ENCODE measurements at places on chromosomes 3 and 15.

DNA sequence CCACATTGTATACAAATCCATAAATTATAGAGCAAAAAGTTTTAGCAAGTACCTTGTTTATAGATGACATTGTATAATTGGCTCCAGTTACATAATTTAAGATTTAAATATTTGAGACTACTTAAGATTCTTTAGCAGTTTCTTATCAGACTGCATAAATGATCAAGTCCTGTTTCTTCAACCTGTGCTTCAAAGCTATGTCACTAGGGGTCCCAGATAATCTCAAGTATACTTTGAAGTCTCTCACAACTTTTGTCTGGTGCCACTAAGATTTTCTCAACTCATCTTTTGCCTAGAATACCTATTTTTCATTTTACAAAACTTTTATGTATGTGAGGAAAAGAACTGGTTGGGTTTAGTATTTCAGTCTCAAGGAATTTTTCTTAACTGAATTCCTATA is 205.5 kb downstream of the STAG1 start:
- no peak for DNase-seq

DNA sequence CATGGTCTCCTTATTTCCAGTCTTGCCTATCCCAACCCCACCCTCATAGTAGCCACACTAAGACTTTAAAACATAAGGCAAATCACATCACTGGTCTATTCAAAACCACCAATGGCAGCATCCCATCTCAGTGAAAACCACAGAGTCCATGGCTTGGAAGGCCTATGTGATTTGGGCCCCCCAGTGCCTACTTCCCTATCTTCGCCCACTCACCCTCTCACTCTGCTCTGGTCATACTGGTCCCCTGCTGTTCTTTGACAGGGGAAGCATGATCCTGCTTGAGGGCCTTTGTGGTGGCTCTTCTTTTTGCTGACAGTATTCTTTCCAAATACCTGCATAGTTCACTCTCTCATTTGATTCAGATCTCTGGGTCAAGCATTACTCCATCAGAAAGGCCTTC is 3.3 kb downstream of the GTF2A2 start:
- DNase-seq, result no peak

GRCh38 chr3:192727032-192727847 is at the start of gene FGF12:
Gene FGF12 (minus strand): TSS chr3:192727541.
- DNase-seq, result peak; percentile 81

DNA sequence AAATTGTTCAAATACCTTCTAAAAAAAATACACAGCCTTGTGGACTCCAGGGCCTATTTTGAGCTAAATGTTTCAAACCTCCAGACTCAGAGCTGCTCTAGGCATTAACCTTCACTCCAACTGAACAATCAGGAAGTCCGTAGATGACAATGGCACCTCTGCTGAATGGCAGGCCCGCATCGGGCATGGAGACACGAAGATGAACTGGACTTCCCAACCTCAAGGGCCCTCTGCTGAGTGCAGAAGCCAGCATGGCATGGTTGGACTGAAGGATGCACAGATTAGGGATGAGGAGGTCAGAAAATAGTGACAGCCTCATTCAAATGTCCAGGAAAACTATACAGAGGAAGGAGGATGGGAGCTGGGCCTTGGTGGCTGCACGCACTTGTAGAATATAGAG is 2.2 kb downstream of the FAM174B start:
- DNase-seq, result no peak

DNA sequence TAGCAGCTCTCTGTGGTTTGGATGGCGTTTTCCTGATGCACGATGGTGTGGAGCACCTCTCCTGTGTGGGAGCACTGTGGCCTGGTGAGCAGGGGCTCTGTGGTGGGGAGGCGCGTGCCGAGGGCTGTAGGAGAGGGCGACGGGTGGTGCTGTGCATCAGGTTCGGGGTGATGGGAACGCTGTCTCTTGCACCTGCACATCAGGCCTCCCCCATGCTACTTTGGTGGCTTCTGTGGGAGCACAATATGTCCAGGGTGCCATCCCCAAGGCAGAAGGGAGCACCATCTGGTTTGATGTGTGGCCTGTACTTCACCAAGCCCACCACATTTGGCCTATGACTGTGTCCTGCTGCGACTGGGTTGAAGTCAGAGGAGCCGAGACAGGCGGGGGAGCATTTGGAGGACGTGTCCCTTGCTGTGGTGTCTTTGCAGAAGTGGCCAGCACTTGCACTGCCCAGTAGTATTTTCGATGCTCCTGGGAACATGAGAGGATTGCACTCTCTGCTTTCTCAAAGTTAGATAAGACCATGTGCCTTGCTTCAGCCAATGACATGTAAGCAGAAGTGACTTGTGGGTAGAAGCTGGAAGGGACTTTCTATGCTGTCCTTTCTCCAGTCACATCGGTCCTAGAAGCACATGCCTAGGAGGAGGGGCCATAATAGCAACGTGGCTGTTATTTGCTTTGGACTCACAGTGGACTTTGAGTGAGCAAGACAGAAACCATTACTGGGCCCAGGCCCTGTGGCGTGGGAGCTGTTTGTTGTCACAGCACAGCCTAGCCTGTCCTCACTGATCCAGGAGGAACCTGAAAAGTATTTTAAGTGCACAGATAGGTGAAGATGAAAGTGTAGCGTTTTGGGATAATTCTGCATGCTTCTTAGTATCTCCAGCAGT is 72.1 kb downstream of the APBA2 start:
- no peak for DNase-seq

DNA sequence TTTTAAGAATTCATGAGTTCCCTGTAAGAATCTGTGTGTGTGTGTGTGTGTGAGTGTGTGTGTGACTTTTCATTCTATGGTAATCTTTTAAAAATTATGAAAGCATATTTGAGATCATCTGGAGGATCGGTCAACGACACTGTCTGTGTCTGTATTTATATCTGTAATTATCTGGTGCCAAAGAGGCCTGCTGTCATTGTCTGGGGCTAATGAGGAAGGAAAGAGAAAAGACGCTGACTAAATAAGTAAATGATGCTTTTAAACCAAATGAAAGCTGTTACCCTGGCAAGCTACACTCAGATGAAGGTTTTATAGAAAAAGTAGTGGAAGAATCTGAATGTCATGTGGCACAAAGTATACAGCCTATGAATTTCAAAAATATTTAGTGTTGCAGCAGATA is 439.8 kb downstream of the RBMS3 start:
- DNase-seq, result no peak

DNA sequence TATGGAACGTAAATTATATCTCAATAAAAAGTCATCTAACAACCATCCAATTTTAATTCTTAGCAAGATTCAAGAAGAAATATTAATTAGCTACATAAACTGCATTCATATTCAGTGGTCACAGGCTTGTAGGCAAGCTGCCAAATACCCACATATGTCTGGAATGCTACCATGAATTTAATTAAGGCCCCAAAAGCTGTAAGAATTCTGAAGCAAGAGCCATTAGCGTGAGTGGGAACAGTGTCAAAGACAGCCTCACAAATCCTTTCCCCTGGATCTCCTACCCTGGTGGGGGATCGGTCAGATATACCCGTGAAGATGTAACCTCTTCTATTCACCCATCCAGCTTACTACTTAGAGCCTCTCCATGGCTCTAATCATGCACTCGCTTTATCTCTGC is 40.0 kb downstream of the ATG7 start:
- DNase-seq, result no peak

DNA sequence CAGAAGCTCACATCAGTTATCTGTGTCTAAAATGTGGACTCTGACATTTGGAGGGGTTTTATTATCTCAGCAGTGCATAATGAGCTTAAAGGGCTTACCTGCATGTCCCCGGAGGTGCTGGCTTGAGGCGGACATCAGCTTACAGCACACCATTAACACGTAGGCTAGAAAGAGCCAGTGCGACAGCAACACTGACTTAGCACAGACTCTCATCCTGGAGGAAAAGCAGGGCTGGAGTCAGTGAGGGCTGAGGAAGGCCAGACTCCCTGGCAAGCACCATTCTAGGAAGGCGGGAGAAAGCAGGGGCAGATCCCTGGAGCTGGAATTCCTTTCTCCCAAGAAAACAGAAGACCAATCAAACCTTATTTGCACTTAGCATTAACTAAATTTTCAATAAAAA is 51.7 kb downstream of the TAFA4 start:
- no peak for DNase-seq

GRCh38 chr15:52730173-52730572 is 51.0 kb upstream of the ATOSA start:
- DNase-seq, result no peak

DNA sequence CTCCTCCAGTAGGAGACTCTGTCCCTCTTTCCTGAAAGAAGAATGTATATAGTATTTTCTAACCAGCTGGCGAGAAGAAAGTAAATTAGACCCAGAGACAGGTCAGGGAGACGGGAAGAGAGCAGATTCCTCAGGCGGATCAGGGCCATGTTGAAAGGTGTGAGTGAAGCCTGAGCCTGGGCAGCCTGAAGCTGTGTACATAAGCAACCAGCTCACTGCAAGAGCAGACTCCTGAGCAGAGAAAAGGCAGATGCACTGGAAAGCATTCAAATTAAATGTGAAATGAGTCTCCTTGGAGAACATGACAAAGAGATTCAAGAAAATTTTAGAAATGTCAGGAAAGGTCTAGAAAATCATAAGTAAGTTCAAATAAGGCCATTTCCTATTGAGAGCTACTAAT is 165.8 kb downstream of the GOLIM4 start:
- no peak for DNase-seq

GRCh38 chr15:40481341-40482074 is 10.7 kb downstream of the CHST14 start:
- no peak for DNase-seq

DNA sequence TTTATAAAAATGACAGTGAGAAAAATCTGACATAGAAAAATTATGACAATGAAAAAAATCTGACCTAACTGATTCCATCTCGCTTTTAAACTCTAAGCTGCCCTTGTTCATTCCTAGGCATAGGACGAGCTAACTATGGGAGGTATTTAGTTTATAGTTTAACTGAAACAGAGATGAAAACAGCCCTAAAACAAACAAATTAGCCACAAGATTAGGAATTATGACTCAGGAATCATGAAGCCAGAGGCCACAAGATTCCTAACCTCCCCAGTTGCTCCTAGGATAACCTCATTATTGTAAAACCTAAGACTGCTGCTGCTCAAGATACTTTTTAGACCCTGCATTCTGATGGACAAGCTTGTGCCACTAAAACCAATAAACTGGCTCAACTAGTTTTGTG is 122.7 kb upstream of the MNS1 start:
- no peak for DNase-seq

DNA sequence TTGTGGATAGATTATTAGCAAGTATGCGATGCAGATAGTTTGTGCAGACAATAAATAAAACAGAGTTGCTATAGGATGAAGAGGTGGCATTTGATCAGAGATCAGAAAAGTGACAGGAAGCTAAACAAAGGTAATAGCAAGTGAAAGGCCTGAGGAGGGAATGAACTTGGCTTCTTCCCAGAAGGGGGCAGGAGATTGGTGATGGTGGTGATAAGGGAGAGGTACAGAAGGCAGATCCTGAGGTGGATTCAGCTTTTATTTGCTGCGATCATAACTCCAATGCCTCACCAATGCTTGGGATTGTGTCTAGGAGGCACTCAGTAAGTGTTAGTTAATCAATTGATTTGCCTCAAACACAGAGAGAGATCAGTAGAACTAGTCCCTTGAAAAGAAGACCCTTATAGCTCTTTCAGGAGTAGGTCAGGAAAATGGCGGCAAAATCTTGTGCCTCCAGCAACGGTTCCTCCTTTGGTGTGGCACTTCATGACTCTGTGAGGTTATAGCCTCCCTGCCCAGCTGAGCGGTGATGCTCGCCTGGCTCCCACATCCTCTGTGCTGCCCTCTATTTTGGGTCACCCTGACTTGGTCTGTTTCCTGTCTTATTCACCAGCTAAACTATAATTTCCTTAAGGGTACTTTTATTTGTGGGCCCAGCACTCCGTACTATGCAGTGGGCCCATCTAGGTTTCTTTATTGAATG is 37.5 kb downstream of the TGFBR2 start:
- no peak for DNase-seq

- no peak for DNase-seq
Observed at GRCh38 chr3:46393011-46393410, 13.9 kb downstream of the CCR5AS start.

DNA sequence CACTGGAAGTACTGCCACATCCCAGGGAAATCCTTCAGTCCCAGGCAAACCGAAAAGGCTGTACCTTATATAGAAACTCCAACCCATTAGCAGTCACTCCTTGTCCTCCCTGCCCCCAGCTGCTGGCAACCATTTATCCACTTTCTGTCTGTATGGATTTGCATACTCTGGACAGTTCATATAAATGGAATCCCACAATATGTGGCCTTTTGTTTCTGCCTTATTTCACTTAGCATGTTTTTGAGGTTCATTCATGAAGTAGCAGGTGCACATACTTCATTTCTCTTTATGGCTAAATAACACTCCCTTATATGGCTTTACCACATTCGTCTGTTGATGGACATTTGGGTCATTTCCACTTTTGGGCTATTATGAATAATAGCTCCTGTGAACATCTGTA is 51.6 kb upstream of the CMTM8 start:
- DNase-seq, result no peak

GRCh38 chr15:95440712-95441111 is 889.8 kb upstream of the NR2F2 start:
- DNase-seq, result no peak

GRCh38 chr15:48924528-48925393 is 39.0 kb downstream of the SHC4 start:
- no peak for DNase-seq

GRCh38 chr3:126212620-126213378 is 32.4 kb upstream of the ALDH1L1 start:
- no peak for DNase-seq
